CD14-positive monocyte (primary cell): ENCODE measurements at places on chromosomes 7 and 10.
A peak's percentile ranks its signal among the peaks of the same experiment; 100 is the strongest.

GRCh38 chr7:90396420-90396819 lies 6.8 kb upstream of the CLDN12 start:
- no peak for DNase-seq

GRCh38 chr7:132779164-132779563 lies 202.9 kb upstream of the PLXNA4 start:
- no peak for DNase-seq

DNA sequence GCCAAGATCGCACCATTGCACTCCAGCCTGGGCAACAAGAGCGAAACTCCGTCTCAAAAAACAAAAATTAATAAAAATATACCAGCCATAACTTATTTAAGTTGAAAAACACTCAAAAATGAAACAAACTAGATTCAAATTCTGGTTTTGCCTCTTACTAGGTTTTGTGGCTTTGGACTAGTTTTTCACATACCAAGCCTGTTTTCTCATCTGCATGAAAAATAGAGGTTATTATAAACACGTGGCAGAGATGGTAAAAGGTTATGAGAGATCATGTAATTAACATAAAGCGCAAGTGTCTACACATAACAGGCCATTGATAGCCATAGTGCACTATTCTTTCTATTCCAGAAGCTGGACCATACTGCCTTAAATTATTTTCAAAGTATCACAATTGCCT lies 35.5 kb upstream of the CABCOCO1 start:
- DNase-seq, result no peak

DNA sequence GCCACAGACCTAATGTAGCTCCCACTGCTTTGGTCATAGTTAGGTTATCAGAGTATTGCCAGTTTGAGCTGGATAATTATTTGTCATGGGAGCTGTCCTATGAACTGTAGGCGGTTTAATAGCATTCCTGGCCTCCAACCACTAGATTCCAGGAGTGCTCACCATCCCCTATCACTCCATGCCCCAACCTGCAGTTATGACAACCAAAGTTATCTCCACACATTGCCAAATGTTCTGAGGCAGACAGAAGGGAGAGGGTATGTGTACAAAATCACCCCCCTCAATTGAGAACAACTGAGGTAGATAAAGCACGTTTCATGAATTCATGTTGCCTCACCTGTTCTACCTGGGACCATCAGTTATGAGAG lies 119.0 kb upstream of the CACUL1 start:
- DNase-seq, result no peak

DNA sequence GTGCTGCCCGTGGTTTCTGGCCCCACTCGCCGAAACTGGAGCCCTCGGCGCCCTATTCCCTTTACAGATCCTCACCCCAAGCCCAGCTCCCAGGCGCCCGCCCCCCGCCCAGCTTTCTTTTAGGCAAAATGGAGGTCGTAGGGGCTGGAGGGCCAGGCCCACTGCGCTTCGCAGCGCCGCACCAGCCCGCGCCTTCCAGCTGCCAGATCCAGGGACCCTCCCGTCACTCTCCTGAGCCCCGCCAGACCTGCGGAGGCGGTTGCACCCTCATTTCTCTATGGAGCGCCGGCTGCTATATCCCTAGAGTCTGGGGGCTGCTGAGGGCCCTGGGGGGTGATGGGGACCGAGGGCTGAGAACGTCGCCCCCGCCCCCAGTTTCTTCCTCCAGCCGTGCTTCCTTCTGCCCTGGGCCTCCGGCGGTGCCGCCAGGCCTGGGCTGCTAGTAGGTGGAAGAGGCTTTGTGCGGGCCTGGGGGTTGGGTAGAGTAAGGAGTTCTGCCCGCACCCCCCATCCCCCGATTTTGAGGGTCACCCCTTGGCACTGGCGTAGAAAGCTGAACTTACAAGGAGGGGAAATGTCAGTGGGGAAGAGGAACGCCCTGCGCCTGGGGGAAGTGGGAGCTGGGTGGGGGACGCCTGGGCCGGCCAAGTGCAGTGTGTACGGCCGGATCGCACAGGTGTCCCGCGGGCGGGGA lies 1.0 kb downstream of the GNB2 start:
- no peak for DNase-seq

DNA sequence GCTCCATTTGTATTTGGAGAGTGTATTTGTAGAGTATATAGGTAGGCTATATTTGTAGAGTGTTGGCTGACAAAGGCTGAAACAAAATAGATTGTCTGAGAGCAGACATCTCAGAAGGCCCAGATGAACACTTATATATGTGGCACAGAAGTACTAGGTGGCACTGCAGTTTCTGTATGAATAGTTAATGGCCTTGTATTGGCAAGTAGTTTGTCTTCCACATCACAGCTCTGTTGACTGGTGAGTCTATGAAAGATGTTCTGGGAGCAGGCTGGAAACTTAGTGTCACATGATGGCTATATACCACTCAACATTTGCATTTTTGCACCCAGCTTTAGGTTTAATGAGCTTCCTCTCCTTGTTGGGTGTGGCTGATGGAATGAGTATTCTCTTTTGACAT lies 51.9 kb downstream of the CCNY start:
- DNase-seq, result no peak

GRCh38 chr7:124366118-124366517 lies 333.3 kb upstream of the TMEM229A start:
- DNase-seq, result no peak

GRCh38 chr10:35781643-35782035 lies 139.5 kb upstream of the FZD8 start:
- no peak for DNase-seq

GRCh38 chr10:109861081-109861480 lies 62.2 kb downstream of the XPNPEP1 start:
- no peak for DNase-seq

DNA sequence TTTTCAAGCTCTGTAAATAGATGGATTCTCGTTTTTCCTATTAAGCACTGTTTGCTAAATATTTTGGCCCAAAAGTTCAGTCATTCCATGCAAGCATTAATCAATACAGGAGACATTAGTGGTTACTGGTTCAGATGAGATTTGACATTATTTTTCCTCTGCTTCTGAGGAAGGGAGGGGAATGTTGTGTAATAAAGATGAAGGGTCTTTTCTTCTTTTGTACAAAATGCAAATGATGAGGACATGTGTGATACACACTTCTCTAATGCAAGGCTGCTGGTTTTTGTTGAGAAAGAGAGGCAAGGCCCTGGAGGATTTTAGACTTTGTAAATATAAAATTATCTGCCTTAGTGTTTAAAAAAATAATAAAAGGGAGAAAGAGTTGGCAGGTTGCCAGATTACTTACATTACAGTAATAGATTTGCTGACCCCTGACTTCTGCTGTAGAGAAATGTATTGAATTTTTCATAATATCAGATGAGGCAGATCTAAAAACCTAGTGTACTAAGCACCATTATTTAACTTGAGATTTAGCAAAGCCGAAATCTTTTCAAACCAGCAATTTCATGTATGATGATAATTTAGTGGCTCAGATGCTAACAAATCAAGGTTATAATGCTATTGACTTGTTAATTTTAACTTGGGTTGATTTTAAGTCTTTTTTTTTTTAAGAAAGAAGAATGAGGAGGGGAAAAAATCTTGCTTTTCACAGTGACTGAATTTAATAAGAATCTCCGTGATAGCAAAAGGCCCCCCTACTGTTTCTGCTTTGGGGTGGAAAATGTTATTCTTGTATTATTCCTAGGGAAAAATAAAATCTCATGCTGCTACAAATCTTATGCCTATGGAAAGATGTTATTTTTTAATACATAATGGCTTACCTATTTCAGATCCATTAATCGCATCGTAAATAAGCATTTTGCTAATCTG lies 180.1 kb downstream of the ARID5B start:
- no peak for DNase-seq

GRCh38 chr10:73997461-73997786 lies 492 bp upstream of the VCL start:
- peak; percentile 31 for DNase-seq

- no peak for DNase-seq
Observed at GRCh38 chr10:96298362-96298761, 5.9 kb upstream of the DNTT start.

DNA sequence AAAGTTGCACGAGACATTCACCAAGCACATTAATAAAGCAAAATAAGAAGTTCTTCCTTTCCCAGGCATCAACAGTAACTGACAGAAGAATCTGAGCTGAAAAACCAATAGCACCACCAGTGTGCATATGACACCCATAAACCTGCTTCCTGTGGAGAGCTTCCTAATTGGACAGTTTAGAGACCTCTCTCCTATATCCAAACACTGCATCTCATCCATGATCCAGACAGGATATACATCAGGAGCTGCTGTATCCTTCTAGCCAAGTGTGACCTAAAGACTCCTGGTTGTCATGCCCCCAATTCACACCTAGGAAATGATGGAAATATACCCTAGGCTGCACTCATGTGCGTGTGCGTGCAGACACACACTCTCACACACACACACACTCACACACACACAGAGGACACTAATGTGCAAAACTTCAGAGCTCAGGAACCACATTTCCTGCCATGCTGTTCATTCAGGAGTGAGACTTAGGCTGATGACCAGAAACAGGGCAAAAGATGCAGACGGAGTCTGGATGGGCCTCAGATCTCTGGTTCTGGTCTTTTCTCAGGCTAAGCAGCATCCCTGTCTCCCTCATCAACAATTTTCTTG lies 58.0 kb downstream of the MAP3K8 start:
- peak; percentile 20 for DNase-seq

GRCh38 chr10:71952745-71953144 lies 11.4 kb upstream of the CHST3 start:
- DNase-seq, result no peak

DNA sequence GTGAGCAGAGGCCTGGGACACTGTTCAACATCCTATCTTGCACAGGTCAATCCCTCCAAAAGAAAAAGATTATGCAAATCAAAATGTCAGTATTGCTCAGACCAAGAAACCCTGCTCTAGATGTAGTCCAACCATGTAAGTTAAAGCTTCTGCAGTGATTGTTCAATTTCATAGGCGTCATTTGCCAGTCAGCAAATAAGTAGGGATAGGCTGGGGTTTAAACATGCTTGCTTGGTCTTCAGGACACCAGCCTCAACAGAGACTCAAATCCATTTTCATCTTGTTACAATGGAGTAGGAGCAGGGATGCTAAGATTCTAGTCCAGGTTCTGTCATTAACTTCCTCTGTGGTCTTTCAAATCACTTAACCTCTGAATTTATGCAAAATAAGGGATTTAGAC lies 89.1 kb downstream of the NRP1 start:
- DNase-seq, result no peak

- no peak for DNase-seq
Observed at GRCh38 chr10:48210391-48210790, 64.1 kb downstream of the FRMPD2 start.

DNA sequence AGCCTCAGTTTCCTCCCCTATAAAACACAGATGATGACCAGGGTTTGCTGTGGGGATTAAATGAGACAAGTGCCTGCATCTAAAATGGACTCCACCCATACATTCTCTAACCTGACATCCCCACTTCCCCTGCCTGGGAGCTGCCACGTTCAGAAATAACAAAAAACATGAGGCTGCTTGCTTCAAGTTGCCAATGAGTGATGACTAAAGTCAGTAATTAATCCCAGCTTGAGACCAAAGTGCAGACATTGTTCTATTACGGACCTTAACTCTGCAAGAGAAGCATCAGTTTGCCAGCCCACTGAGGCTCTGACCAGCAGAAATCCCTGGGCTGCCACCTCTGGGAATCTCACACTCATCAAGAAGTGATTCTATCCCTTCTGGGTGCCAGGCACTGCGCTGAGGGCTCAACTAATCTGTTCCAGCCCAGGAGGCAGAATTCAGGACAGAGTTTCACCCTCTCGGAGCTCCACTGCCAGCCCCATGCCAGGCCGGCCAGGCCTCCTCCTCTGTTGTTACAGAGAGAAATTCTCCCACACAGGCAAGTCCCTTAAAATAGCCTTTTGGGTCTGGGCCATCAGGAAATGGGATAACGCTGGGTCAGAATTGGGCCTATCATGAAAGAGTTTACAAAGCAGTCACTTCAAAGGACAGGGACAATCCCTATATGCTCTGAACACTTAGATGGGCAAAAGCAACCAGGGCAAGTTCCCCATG lies 11.4 kb downstream of the SH3PXD2A start:
- no peak for DNase-seq

DNA sequence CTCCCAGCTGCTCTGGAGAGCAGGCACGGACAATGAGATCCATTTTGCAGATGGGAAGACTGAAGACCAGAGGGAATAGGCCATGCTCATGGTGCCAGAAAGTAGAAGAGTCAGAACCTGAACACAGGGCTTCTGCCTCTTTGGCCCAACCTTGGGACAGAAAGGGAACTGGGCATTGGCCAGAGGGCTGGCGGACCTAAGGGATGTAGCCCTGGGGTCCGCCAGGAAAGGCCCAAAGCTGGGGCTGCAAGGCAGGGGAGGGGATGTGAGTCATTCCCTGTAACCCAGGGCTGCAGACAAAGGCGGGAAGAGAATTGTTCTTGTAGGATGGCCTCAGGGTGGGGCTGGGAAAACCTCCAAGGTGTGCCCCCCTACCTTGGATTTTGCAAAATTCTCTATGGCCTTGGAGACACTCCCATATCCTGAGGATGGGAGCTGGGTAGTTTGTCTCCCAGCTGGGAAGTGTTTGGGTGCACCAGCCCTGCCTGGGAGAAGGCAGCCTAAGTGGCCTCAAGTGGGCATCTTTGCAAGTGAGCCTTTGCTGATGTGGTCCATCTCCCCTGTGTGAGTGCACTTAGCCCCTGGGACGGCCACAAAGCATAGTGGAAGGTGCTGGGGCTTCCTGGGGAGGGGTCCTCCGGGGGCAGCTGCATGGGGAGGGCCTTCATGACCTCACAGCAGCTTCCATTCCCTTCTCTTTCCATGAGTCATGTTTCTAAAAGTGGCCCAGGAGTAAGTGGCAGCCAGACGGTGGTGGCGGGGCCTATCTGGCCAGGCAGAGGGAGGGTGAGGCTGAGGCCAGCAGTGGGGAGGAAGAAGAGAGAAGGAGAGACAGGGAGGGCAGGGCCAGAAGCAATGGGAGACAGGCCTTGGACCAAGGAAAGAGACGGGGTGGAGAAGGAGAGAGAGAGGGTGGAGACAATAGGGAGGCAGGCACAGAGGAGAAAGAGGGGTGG lies 9.2 kb downstream of the AQP1 start:
- DNase-seq, result no peak

DNA sequence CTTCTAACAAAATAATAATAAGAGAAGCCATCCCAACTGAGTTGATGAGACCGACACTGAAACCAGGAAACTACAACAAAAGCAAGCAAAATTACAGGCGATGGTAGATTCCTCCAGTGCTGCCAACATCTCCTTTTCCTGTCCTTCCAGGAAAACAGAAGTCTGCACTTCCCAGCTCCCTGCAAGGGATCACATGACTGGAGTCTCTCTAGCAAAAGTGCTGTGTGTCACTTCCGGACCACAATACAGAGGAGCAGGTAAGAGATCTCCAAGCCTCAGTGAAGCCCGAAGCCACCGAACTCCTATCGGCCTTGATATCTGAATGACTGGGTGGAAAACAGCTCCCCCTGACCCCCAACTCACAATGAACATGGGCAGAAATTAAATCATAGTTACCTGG lies 63.2 kb downstream of the SMURF1 start:
- no peak for DNase-seq

DNA sequence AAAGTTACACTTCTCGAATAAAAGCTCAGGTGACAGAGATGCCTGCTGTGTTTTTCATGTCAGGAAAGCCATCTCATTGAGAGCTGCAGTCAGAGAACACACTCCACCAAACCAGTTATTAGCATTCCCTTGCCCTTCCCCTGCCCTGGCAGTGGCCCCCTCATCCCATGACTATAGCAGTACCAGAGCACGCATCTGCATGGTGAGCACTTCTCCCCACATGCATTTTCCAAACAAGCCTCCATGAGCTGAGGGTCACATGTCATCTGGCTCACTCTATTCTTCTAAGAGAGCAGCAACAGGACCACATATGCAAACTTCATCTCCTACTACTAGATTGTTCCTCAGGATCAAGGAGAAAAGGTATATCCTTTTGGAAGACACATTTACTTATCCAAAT lies 42.4 kb upstream of the FGL2 start:
- DNase-seq, result no peak

- DNase-seq, result peak; percentile 98
Observed at GRCh38 chr7:131188367-131189339, 139.0 kb upstream of the MKLN1 start.
